ENCODE measurements at places on chromosomes 3 and 15. TPM values are rescaled to one million over a fixed set of nuclear protein-coding genes. Genes with fewer than 3 reads are reported as not detected.

GOLGA6L4 gene
- polyA plus RNA-seq, result not detected

GRCh38 chr3:294096-294495 lies 97.5 kb downstream of the CHL1 start:
- no peak for DNase-seq

- DNase-seq, result no peak
Observed at GRCh38 chr3:101722394-101723173, 1.8 kb upstream of the CEP97 start.

RTP2 gene
- not detected for polyA plus RNA-seq

CCR3 gene
- not detected for polyA plus RNA-seq

DNA sequence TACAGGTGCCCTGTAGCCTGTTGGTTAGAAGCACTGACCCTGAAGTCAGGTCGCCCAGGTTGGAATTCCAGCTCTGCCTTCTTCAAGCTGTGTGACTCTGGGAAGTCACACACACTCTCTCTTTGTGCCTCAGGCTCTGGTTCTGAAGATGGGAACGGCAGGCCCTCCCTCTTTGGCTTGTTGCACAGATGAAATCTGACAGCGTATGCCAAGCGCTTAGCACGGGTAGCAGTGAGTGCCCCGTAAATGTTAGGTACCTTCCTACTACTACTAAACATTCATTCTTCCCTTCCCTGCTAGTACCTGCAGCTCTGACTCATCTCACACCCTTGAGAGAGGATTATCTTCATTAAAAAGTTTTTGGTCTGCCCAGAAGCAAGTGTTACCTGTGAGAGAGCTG lies 139.0 kb downstream of the PGPEP1L start:
- no peak for DNase-seq

GOLGA6B gene
- polyA plus RNA-seq, result not detected

GRCh38 chr3:115789481-115789880 lies 166.2 kb downstream of the GAP43 start:
- no peak for DNase-seq

DNA sequence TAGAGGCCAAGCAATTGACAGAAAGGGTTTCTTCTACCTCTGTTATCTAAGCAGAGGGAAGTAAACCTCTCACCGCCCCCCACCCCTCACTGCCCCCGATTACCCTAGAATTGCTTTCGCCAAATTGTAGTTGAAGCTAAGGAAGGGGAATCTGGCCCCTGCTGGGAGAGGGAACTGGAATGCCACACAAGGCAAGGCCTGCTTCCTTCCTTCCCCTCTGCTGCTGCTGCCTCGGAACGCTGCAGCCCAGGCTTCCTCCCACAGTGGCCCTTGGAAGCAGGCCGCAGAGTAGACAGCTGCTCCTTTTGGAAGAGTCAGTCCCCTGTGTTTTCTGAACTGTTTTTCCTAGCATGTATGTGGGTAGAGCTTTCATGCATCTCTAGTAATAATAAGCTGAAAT lies 21.6 kb downstream of the RLBP1 start:
- no peak for DNase-seq

GRCh38 chr3:113896930-113897329 lies 50.9 kb upstream of the ZDHHC23 start:
- no peak for DNase-seq

ACTC1 gene
- not detected for polyA plus RNA-seq

DNA sequence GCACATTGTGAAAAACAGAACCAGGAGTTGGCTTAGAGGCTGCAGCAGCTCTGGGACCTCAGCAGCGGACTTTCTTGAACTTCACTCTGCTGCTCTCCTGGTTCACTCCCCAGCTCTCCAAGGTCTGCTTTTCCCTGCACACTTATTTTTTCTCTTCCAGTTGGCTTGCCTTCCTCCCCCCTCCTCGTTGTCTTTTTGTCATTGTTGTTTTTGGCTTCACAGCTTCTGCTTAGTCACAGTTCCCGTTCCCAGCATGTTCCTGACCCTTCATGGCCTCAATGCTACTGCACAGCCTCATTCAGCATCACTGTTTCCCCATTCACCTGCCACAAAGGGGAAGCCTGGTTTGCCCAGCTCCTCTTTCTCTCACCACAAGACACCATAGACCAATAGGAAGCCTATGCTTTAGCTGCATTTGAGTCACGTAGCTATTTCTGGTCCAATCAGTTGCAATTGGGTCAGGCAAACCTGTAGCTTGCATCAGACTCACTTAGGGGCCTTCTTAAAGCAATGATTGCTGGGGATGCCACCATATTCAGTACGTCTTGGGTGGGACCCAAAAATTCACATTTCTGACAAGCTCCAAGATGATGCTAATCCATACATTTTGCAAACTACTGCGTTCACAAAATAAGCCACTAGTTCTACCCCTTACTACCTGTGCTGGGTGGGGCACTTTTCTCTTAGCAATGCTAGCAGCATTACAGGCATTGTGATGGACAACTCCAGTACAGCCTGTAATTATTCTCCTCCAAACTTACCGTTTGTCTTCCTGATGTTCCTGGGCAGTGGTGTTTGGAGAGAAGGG lies 7.8 kb upstream of the SUMF1 start:
- DNase-seq, result no peak

GRCh38 chr3:102434715-102435114 lies at the start of gene ZPLD1:
TSS of gene ZPLD1 (plus strand) at chr3:102435015. CDS start at chr3:102438488, 3,473 bp downstream.
- no peak for DNase-seq

IL17RB gene
- 0.49 TPM for polyA plus RNA-seq

CADPS gene
- polyA plus RNA-seq, result not detected

GRCh38 chr3:130669740-130670139 lies 76.9 kb downstream of the PIK3R4 start:
- no peak for DNase-seq

MCF2L2 gene
- 0.14 TPM for polyA plus RNA-seq

MESP2 gene
- not detected for polyA plus RNA-seq

CAPN3 gene
- polyA plus RNA-seq, result 0.48 TPM

SPINK8 gene
- polyA plus RNA-seq, result not detected

GRCh38 chr3:181629711-181630110 lies 82.0 kb upstream of the SOX2 start:
- no peak for DNase-seq

DNA sequence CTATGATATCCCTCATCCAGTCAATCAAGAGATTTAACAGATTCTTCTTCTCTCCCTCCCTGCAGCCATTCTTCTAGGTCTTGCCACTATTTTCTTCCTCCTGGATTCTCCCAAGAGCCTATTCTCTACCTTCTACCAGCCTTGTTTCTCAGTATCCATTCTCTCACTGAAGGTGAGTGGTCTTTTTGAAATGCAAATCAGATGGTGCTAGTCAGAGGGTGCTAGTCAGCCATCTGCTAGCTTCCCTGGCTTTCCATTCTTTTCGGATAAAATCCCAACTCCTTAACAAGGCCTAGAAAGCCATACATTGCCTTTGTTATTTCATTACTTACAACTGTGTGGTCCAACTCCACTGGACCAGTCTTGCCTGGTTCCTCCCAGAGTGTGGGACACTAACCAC lies 734.3 kb upstream of the CFAP20DC start:
- DNase-seq, result no peak

CERS3 gene
- 0.20 TPM for polyA plus RNA-seq

A4GNT gene
- polyA plus RNA-seq, result not detected

GRCh38 chr15:31283043-31283442 lies 43.6 kb upstream of the KLF13 start:
- no peak for DNase-seq

GRCh38 chr3:98565843-98566242 lies 27.6 kb downstream of the CPOX start:
- DNase-seq, result no peak

VEPH1 gene
- not detected for polyA plus RNA-seq

DNA sequence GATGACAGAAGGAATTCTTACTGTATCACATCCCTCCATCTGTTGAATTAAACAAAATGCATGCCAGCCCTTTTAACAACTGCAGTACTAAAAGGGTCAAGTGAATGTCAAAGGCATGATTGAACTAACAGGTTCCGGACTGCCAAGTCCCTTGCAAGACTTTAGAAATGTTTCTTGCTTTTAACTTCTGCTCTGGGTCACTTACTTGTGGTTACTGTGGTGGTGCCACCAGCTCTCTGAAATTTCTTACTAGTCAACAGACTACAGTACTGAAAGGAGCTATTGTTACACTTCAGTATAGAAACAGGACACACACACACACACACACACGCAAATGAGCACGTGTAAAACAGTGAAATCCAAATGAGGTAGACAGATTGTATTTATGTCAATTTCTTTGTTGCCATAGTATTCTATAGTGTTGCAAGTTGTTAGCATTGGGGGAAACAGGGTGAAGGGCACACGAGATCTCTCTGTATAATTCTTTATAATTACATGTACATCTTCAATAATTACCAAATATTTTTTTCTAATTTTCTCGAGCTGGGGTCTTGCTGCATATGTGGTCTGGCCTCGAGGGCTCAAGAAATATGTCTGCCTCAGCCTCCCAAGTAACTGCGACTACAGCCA lies 79.9 kb upstream of the SLC25A26 start:
- no peak for DNase-seq

DNA sequence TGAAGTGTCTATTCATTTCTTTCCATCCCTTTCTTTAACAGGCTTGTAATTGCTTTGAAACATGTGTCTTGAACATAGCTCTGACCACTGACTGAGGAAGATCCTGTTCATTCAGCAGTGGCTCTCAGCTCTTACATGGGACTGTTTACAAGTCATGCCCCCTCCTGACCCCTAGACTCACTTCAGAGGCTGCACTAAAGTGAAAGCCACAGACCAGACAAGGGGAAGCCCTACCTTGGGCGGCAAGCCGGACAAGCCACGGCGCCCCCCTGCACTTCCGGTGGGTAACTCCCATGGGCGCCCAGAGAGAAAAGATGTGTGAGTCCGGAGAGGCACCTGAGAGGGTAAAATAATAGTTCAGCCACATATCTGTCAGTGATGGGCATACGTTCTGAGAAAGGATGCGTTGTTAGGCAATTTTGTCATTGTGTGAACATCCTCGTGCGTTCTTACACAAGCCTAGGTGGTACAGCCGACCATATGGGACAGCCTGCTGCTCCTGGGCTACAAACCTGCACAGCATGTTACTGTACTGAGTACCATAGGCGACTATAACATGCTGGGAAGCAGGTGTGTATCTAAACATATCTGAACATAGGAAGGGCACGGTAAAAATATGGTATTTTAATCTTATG lies 116.2 kb downstream of the CHSY1 start:
- no peak for DNase-seq

- no peak for DNase-seq
Observed at GRCh38 chr3:119645813-119646212, 14.6 kb downstream of the POPDC2 start.

DNA sequence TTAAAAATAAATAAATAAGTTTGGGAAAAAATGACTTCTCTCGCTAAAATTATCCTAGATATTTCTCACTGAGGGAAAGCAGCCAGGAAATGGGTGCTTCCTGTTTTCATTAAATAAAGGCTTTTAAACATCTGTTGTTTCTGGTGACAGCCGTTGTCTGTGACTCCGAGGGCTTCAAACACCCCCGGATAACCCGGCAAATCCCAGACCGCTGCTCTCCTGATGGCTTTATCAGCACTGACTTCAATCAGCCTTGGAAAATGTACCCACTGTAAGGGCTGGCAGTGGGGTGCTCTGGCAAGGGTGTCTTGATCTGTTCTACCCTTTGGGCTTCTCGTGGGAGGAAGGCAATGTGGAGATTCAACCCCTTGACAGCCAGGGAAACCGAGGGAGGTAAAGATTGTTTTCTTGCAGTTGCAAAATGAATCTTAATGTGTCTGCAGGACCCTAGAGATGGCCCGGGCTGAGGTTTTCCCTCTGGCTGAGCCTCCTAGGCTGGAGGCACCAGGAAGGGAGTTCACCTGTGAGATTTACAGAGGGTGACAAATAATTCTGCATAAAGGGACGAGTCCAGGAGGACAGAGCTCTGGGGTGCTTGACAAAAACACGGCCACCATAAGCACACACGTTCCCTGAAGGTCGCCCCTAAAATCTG lies 33.6 kb upstream of the SEC13 start:
- DNase-seq, result no peak

SCN5A gene
- not detected for polyA plus RNA-seq

GRCh38 chr15:32738666-32739065 lies 20.9 kb downstream of the GREM1 start:
- no peak for DNase-seq

- no peak for DNase-seq
Observed at GRCh38 chr15:89101302-89102193, 13.3 kb downstream of the ABHD2 start.

DNA sequence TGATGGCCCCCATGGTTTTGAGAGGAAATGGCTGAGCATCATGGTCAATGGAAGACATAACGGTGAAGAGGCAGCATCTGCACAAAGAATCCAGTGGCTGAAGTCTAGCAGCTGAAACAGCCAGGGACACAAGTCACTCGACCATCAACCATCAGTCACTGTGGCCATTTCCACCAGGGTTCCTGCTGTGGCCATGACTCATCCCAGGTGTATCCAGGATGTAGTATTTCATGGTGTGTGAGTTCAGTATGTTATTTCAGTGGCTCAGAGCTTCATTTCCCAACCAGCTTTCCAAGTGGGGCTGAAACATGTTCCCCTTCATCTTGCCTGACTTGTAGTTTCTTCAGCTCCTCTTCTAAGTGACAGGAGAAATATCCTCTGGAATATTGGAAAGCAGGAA lies 47.8 kb upstream of the WNT5A start:
- DNase-seq, result no peak

KIF15 gene
- not detected for polyA plus RNA-seq
